ENCODE measurements at places on chromosomes 2 and 18. TPM values are rescaled to one million over a fixed set of nuclear protein-coding genes. Genes with fewer than 3 reads are reported as not detected.

DNA sequence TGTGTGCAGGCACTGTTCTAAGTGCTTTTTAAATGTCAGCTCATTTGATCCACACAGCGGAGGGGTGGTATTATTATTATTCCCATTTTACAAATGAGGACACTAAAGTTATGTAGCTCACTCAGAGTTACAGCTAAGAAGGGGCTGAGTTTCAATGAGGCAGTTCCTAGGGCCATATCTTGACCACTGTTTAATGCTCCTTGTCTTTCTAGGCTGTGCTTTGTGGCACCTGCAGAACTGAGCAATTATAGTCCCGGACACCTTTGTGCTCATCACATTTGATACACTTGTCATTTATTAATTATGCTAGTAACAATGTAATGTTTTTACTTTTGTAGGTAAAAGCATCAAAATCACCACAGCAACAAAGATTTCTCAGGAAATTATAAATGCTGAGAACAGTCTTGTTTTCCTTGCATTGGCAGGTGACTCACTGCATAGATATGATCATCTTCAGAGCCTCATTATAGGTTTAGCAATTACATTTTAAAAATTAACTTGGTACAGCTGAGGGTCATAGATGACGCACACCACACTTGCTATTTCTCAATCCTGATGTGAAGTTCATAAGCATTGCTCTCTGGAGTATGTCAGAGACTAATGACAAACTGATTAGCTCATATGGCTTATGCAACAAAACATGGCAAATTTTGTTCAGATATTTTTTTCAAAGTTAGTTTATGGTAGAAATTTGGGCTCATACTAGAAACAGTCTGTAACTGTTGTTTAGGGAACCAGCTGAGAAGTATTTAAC, 366.8 kb downstream of the TGIF1 start:
- no peak for DNase-seq

DNA sequence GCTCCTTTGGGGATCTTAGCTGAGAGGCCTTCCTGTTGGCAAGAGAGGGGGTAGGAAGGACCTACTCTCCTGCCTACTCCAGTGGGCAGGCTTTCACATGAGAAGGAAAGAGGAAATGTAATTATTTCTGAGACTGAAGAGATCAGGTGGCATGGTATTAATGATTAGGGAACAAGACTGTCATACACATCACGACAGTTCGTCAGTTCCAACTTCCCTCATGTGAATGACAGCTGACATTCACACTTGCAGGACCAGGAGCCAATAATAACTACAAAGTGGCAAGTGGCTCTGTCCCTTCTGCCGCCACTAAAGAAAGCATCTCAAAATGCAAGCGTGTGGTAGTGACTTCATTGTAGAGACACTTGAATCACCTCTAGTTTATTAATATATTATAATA, 90.0 kb downstream of the ZCCHC2 start:
- DNase-seq: peak; percentile 43

- DNase-seq: no peak
These were observed 58.9 kb upstream of the STK17B start for GRCh38 chr2:196230061-196230854.

DNA sequence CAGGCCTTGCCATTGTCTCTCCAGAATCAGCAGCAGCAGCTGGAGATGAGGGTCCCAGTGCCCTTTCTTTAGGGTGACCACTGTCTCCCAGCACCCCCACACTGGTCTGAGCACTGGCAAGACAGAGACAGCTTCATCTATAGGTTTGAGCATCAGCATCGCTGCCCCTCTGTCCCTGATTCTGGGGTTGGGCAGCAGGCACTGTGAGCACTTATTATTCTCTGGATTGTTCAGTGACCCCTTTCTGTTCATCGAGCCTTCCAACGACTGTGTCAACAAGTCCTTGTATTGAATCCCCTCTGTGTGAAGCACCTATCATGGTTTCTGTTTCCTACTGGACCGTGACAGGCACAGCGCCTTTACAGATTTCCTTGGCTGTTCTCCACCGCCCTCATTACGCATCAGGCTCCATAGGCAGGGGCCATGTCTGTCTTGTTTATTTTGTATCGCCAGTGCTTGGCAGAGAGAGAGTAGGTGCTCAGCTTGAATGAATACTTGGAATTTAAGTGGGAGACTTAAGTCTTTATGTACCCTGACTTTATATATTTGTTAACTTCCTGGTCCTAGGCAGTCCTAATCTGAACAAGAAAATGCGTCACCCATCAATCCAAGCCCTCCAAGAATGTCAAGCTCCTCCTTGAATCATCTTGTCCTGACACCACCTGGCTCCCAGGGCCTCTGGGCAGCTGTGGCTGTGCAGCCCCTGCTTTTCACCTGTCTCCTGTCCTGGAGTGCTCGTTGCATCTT, 11.4 kb downstream of the MALL start:
- DNase-seq: no peak

DNA sequence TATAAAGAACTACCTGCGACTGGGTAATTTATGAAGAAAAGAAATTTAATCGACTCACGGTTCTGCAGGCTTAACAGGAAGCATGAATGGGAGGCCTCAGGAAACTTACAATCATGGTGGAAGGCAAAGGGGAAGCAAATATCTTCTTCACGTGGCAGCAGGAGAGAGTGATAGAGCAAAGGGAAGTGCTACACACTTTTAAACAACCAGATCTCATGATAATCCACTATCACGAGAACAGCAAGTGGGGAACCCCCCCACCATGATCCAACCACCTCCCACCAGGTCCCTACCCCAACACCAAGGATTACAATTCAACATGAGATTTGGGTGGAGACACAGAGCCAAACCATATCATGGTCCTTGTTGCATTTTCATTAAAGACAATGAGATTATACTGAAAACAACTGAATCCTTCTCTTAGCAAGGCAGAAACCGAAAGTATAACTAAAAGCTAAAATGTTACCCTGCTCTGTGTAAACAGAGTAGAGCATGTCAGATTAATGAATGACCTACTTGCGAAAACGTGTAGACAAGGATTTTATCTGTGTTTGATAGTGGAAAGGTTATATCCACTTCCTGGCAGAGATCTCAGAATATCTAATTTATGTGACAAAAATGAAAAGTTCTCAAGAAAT, 60.1 kb upstream of the RBBP8 start:
- no peak for DNase-seq

GRCh38 chr2:190603374-190603773, 45.5 kb upstream of the NAB1 start:
- DNase-seq: no peak

DNA sequence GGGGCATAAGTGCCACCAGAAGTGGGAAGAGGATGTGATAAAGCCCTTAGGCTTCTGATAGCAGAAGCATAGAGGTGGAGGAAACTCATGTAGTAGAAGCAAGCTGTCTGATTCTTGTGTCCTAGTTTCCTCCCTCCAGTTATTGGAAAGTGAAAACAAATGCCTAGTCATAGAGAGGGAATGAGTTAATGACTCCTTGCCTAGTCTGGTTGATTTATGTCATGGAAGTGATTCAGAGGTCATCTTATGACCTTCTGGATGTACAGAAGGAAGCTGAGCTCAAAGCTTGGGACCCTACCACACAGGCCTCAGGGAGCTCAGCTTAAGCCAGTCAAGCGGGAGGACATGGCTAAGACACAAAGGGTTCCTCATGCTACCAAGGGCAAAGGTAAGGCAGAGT, 232.2 kb downstream of the THSD7B start:
- no peak for DNase-seq

DNA sequence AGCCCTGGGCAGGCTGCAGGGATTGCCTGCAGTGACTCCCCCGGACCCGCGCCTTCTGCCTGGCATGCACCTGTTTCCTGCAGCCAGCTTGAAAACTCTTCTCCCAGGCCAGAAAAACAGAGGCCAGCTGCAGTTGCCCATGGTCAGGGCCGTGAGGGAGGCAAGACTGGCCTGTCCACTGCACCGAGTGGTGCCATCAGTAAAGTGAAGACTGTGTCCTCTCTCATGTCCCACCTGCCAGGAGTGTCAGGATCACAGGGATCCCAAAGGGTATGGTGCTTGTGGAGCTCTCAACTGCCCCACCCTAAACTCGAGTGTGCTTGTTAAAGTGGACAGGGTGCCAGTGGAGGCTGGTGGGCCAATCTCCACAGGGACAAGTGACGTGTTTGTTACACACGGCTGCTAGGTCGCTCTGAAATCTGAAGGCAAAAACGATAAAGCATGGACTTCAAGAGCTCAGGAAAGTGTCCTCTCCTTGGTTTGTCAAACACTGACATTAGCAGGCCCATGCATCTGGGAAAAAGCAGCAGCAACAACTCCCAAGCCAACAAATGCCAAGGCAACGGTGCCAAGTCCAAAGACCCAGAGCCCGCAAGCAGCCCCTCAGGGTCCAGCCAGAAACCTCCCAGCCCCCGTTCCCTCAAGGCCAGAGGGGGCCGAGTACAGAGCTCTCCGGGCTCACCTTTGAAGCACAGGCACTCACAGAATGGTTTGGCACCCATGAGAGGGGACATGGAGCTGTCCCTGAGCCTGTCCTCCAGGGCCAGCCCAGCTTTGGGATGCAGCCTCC, 213.2 kb downstream of the HDAC4 start:
- DNase-seq: no peak

DNA sequence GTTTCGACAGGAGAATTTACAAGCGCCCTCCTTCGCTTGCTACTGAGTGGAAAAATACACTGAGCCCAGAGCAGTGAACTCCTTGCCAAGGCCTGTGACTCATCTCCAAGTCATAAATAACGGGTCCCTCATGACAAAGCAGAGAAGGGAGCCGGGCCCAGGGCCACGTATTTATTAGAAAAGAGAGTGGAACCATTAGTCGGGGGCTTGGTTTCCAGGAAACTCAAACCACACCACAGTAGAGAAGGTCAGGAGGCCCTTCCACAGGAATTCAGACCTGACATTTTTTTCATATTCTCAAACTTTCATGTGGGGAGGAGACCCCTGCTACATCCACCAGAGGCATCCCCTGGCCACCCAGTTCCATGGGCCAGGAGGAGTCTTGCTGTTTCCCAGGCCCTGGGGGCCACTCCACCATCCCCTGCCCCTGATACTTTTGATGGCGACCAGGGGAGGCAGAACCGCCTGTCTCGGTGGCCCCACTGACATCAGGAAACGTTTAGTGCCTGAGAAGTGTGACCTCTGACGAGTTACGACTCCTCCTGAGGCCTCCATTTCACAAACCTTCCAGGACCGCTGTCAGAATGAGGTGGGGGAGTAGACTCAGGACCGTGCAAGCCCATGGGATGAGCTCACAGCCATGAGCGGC, 289.7 kb downstream of the DYSF start:
- no peak for DNase-seq

GRCh38 chr2:38076710-38077430, 919 bp upstream of the CYP1B1 start:
- DNase-seq: peak; percentile 53

- no peak for DNase-seq
These were observed 136.5 kb downstream of the AQP4 start for GRCh38 chr18:26729008-26729407.

- no peak for DNase-seq
These were observed 49.6 kb downstream of the SOWAHC start for GRCh38 chr2:109663721-109664120.

GPR17 gene
- total RNA-seq: not detected

PRKRA gene
- 90.5 TPM for total RNA-seq

CGREF1 gene
- not detected for total RNA-seq

LYPD6B gene
- 0.43 TPM for total RNA-seq

ATOH8 gene
- total RNA-seq: not detected
